Omental fat pad (tissue), 4 donors: ENCODE measurements at places on chromosomes 3 and 15.

DNA sequence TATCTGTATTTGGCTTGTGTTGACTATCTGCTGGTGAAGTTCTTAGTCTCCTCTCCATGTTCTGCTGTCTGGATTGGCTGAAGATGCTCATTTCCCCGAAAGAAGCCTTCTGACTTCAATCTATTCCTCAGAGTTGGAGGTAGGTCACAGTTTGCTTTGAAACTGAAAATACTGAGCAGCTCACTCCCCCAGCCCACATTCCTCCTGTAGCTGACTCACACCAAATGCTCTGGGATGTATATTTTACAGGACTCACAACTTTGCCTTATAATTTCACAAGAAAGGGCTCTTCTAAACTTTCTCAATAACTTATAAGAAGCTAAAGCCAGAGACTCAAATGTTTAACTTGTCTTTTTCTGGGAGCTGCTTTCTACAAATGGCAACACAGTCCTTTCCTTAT is 36.3 kb upstream of the SNX4 start:
- DNase-seq: no peak

DNA sequence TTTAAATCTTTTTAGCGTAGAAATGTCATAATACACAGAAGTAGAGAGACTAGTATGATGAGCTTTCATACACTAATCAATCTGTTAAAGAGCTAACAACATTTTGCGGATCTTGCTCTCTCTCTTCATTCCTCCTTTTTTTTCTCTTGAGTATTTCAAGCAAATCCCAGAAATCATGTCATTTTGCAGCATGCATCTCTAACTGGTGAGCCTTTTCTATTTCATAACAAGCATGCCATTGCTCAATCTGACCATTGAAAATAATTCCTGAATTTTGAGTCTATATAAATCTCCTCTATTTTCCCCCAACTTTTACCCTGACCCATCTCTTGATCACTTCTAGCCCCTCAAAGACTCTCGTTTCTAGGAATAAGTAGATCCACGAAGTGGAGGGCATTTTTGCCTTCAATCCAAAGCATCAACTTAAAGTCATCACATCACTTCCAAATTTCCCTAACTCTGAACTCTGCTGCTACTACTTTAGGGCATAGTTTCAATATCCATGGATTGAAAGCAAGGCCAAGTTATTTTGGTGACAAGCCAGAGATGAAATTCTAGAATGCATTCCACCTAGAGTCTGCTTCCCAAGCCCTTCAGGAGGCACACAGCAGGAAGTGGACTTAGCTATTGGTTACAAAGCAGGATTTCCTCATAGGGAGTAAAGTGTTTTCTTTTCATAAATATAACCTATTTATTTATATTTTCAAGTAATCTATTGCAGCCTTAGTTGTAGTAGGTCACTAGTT is 253.5 kb upstream of the ZPLD1 start:
- DNase-seq: no peak

DNA sequence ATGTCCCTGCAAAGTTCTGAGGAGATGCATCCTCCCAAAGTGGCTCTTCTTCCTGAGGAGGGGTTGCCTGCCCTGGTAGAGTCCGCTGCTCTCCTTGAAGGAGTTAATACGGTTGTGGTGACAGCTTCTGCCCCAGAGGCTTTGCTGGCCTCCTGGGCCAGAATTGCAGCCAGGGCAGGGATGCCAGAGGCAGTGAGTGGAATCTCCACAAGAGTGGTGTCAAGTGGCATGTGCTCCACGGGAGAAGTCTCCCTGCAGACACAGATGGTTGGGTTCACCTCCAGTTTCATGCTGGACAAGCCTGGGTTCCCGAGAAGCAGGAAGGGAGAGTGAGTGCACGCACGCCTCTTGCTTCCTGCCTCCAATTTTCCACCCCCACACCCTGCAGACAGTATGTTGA is 105.5 kb downstream of the SLC25A26 start:
- DNase-seq: no peak

- no peak for DNase-seq
Observed at GRCh38 chr3:108554229-108554628, 35.0 kb downstream of the CIP2A start.

DNA sequence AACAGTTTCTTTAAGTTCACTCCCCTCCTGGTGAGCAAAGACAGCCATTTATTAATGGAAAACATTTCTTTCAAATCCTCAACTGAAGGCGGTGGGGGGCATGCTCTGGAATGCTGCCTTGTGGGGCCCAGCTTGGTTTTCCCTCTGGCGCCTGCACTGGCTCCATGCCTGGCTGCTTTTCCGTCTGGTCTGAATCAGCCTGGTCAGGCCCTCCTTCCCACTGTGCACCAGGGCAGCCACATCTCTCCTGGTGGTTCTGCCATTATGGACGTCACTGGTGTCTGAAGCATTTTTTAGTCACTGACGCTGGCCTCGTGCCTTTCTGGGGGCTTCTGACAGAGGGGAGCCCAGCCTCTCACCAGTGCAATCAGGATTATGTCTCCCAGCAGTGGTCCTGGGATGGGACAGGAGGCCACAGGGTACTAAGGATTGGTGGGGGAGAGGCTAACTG is 57.6 kb upstream of the APEH start:
- no peak for DNase-seq

- no peak for DNase-seq
Observed at GRCh38 chr15:29867241-29868000, 45.2 kb upstream of the TJP1 start.
